Common myeloid progenitor, CD34-positive (primary cell): ENCODE measurements at places on chromosomes 16 and 17.
A peak's percentile ranks its signal among the peaks of the same experiment; 100 is the strongest.

DNA sequence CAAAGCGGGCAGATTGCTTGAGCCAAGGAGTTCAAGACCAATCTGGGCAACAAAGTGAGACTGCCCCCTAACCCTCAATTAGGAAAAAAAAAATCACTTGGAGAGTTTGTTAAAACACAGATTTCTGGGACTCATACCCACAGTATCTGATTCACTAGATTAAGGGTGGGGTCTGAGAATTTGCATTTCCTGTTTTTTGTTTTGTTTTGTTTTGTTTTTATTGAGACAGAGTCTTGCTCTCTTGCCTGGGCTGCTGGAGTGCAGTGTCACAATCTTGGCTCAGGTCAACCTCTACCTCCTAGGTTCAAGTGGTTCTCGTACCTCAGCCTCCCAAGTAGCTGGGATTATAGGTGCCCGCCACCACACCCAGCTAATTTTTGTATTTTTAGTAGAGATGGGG lies 1.1 kb downstream of the HEATR9 start:
- no peak overlapping the region for H3K4me3 ChIP-seq
- no peak for DNase-seq
- no peaks in the 10 kb centered on the region for H3K27me3 ChIP-seq
- H3K4me1 ChIP-seq = peaks cover 12% of the 10 kb centered on the region
- no peaks in the 10 kb centered on the region for H3K36me3 ChIP-seq
- H3K27ac ChIP-seq = no peak overlapping the region

- H3K27me3 ChIP-seq = no peaks in the 10 kb centered on the region
- no peak overlapping the region for H3K4me3 ChIP-seq
- H3K4me1 ChIP-seq = peaks cover 15% of the 10 kb centered on the region
- no peaks in the 10 kb centered on the region for H3K36me3 ChIP-seq
- H3K27ac ChIP-seq = no peak overlapping the region
Observed at GRCh38 chr17:57993471-57994365, 5.7 kb upstream of the VEZF1 start.

GRCh38 chr17:64067657-64068056 lies 47.2 kb upstream of the ICAM2 start:
- H3K4me3 ChIP-seq = no peak overlapping the region
- no peak for DNase-seq

DNA sequence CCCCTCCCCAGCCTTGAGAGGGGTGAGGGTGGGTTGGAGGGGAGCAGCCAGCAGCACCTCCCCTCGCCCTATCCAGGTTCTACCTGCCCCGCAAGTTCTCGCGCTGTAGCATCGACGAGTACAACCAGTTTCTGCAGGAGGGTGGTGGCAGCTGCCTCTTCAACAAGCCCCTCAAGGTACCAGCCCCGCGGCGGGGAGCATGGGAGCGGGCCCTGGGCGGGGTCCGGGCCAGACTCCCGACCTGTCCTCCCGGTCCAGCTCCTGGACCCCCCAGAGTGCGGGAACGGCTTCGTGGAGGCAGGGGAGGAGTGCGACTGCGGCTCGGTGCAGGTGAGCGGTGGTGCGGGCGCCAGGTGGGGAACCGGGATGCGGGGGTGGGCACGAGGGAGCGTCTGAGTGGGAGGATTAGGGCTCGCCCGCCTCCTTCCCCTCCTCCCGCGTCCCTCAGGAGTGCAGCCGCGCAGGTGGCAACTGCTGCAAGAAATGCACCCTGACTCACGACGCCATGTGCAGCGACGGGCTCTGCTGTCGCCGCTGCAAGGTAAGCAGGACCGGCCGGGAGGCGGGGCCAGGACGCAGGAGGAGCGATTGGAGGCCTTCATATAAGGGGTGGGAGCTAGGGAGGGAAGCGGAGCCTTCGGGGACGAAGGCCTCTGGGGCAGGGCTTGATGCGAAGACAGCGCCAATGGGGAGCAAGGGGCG lies 16.5 kb downstream of the ADAM11 start:
- peak; percentile 98 for DNase-seq
- H3K4me1 ChIP-seq = no peaks in the 10 kb centered on the region
- peak overlapping the region; percentile 52 for H3K4me3 ChIP-seq
- H3K36me3 ChIP-seq = no peaks in the 10 kb centered on the region
